ENCODE measurements at places on chromosomes 3 and 15.

GRCh38 chr15:69434238-69434637 is 18.4 kb upstream of the RPLP1 start:
- no peaks in the 10 kb centered on the region for H3K4me1 ChIP-seq
- no peaks in the 10 kb centered on the region for H3K36me3 ChIP-seq
- no peak overlapping the region for H3K27ac ChIP-seq

DNA sequence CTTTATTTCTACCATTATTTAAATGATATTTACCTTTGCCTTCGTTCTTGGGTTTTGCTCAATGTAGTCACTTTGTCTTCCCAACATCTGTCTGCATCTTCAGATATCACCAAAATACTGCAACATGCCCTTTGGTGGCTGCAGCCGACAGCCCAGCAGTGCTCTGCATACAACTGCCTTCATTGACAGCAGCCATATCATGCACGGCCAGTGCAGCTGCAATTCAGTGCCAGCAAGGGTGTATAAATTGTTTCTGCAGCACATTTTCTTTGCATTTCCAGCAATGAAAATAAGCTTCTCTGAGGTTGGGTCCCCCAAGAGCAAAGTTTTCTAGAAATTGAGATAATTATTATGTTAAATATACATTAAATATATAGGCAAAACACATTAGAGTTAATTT is 6.0 kb upstream of the PLSCR5 start:
- H3K4me1 ChIP-seq, result no peaks in the 10 kb centered on the region
- H3K27me3 ChIP-seq, result no peaks in the 10 kb centered on the region

GRCh38 chr3:141877911-141878310 is 1.5 kb downstream of the ATP1B3 start:
- no peak for DNase-seq
- H3K4me1 ChIP-seq, result peaks cover 35% of the 10 kb centered on the region
- peaks cover under 1% of the 10 kb centered on the region for H3K36me3 ChIP-seq
- H3K4me3 ChIP-seq, result peak overlapping the region; percentile 99

DNA sequence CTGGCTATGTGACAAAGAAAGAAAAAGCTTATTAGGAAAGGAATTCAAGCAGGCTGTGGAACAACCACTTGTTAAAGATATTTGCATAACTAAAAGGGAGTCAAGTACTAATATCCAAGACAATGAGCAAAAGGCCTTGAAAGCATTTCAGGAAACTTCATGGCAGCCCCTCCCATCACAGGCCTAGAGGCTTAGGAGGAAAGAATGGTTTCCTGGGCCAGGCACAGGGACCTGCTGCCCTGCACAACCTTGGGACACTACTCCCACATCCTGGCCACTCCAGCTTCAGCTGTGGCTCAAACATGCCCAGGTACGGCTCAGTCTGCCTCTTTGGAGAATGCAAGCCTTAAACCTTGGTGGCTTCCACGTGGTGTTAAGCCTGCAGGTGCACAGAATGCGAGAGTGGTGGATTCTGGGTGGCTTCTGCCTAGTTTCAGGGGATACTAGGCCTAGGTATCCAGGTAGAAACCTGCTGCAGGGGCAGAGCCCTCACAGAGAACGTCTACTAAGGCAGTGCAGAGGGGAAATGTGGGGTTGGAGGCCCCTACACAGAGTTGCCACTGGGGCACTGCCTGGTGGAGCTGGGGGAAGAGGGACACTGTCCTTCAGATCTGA is 121.6 kb downstream of the OPA1 start:
- no peak overlapping the region for H3K27ac ChIP-seq
- no peaks in the 10 kb centered on the region for H3K27me3 ChIP-seq
- no peaks in the 10 kb centered on the region for H3K36me3 ChIP-seq
- H3K4me3 ChIP-seq, result no peak overlapping the region

GRCh38 chr3:172294223-172294806 is 153.9 kb downstream of the GHSR start:
- no peaks in the 10 kb centered on the region for H3K27me3 ChIP-seq
- no peak for DNase-seq
- no peak overlapping the region for H3K4me3 ChIP-seq
- H3K27ac ChIP-seq, result no peak overlapping the region
- H3K36me3 ChIP-seq, result peaks cover 29% of the 10 kb centered on the region

DNA sequence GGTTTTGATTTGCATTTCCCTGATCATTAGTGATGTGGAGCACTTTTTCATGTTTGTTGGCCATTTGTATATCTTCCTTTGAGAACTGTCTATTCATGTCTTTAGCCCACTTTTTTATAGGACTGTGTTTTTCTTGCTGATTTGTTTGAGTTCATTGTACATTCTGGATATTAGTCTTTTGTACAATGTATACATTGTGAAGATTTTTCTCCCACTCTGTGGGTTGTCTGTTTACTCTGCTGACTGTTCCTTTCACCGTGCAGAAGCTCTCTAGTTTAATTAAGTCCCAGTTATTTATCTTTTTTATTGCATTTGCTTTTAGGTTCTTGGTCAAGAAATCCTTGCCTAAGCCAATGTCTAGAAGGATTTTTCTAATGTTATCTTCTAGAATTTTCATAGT is 91.1 kb upstream of the ATP11B start:
- H3K27me3 ChIP-seq, result no peaks in the 10 kb centered on the region
- H3K4me1 ChIP-seq, result no peaks in the 10 kb centered on the region
- H3K4me3 ChIP-seq, result no peak overlapping the region
- no peaks in the 10 kb centered on the region for H3K36me3 ChIP-seq

DNA sequence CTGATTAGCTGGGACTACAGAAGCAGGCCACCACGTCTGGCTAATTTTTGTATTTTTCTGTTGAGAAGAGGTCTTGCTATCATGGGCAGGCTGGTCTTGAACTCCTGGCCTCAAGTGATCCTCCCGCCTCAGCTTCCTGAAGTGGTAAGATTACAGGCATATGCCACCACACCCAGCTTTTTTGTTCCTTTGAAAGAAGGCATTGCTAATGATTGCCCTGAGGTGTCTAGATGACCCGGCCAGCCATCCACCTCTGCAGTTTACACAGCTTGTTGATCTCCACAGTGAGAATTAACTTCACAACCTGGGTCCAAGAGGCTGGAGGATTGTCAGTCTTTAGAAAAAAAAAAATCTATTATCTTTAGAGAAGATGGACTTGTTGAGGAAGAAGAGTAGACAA is 58.7 kb downstream of the SMAD3 start:
- peak overlapping the region; percentile 82 for H3K27ac ChIP-seq
- no peaks in the 10 kb centered on the region for H3K36me3 ChIP-seq
- no peak for DNase-seq
- H3K4me1 ChIP-seq, result peaks cover 91% of the 10 kb centered on the region

DNA sequence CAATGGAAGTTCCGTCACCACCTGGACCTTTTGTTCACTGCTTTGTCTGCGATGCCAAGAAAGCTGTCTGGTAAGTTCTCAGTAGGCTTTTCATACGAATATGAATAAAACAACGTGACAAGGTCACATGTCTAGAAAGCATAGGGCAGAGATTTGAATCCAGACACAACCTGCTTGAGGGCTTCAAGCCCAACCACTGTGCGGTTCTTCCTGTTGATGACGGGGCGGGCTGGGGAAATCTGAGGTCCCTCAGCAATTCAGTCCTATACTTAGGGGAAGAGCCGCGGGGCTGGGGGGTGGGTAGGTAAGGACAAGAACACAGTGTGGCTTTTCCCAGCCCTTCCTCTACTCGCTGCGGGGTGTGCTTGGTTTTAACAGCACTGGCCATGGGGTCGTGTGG is 32.4 kb upstream of the SMAD3 start:
- H3K27ac ChIP-seq, result no peak overlapping the region
- no peaks in the 10 kb centered on the region for H3K36me3 ChIP-seq
- H3K4me3 ChIP-seq, result peak overlapping the region; percentile 46
- peaks cover 8% of the 10 kb centered on the region for H3K27me3 ChIP-seq

GRCh38 chr3:143041903-143042302 is 40.5 kb downstream of the U2SURP start:
- H3K36me3 ChIP-seq, result peaks cover 53% of the 10 kb centered on the region
- no peaks in the 10 kb centered on the region for H3K27me3 ChIP-seq
- DNase-seq, result no peak
- H3K4me3 ChIP-seq, result no peak overlapping the region
- H3K27ac ChIP-seq, result no peak overlapping the region
- H3K4me1 ChIP-seq, result no peaks in the 10 kb centered on the region

DNA sequence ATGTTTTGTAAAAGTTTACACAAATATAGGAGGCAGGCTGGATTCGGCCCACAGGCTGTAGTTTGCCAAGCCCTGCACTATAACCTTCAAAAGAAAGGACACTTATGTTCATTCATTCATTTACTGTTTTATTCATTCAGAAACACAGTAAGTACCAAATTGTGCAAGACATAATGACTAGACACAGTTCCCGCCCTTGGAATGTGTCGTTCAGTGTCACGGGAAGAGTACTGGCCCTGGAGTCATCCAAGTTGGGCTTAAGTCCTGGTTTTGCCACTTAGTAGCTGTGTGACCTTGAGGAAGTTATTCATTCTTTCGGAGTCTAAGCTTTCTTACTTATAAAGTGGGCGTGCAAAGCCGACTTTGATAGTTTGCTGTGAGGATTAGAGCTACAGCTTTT is 22.0 kb downstream of the COLQ start:
- H3K36me3 ChIP-seq, result no peaks in the 10 kb centered on the region
- H3K27ac ChIP-seq, result peak overlapping the region; percentile 69
- H3K4me3 ChIP-seq, result no peak overlapping the region
- DNase-seq, result peak; percentile 58
- peaks cover 13% of the 10 kb centered on the region for H3K4me1 ChIP-seq

DNA sequence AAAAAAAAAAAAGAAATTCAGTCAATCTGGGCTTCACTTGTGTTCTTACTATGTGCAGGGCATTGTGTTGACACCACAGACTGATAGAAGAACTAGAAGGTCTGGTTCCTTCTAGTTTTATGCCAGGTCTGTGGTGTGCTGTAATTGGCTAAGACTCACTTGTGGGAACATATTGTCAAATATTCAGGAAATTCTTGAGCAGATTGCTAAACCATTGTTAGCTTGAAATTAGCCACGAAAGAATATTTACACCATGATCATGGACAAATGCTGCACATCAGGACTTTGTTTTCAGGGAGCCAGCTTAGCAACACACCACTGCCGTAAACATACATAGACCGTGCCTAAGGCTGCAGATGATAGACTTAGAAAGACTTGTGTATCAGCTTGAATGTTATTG is 74.6 kb downstream of the GTPBP8 start:
- no peak for DNase-seq
- H3K27ac ChIP-seq, result no peak overlapping the region
- no peaks in the 10 kb centered on the region for H3K36me3 ChIP-seq

DNA sequence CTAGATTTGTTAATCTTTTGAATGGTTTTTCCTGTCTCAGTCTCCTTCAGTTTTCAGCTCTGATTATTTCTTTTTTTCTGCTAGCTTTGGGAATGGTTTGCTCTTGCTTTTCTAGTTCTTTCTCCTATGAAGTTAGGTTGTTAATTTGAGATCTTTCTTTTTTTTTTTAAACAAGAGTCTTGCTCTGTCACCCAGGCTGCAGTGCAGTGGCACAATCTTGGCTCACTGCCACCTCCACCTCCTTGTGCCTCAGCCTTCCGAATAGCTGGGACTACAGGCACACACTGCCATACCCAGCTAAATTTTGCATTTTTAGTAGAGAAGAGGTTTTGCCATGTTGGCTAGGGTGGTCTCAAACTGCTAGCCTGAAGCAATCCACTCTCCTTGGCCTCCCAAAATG is 56.7 kb downstream of the UQCC5 start:
- H3K27me3 ChIP-seq, result no peaks in the 10 kb centered on the region
- DNase-seq, result no peak
- H3K4me3 ChIP-seq, result no peak overlapping the region

- H3K4me3 ChIP-seq, result no peak overlapping the region
- no peaks in the 10 kb centered on the region for H3K27me3 ChIP-seq
- H3K4me1 ChIP-seq, result peaks cover 41% of the 10 kb centered on the region
- no peaks in the 10 kb centered on the region for H3K36me3 ChIP-seq
- H3K27ac ChIP-seq, result peak overlapping the region; percentile 10
These were observed 26.1 kb downstream of the FNDC3B start for GRCh38 chr3:172065527-172065926.

DNA sequence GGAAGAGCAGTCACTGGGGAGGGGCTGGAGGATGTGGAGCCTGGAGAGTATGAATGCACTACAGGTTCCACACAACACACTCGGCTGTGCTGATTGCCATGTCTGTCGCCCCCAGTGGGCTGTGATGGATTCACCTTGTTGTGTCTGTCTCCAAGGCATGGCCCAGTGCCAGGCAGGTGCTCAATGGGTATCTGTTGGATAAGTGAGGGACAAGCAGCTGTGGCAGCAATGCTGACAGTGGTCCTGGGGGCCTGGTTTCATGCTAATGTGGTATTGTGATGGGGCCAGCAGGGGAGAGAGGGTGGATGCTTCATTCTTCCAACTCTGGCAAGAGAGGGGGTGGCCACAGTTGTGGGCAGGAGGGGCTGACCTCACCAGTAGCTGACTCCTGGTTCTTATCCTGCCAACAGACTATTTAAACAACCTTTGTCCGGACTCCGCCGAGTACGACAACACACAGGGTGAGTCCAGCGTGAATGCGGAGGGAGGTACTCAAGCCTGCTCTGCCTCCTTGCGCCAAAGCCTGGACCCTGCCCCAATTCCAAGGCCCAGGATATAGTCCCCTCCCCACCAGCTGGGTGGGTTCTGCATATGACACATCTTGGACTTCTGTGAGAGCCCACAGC is 47.3 kb upstream of the NR2C2 start:
- H3K36me3 ChIP-seq, result peaks cover 9% of the 10 kb centered on the region
- H3K4me3 ChIP-seq, result no peak overlapping the region
- H3K4me1 ChIP-seq, result peaks cover 6% of the 10 kb centered on the region
- no peaks in the 10 kb centered on the region for H3K27me3 ChIP-seq

DNA sequence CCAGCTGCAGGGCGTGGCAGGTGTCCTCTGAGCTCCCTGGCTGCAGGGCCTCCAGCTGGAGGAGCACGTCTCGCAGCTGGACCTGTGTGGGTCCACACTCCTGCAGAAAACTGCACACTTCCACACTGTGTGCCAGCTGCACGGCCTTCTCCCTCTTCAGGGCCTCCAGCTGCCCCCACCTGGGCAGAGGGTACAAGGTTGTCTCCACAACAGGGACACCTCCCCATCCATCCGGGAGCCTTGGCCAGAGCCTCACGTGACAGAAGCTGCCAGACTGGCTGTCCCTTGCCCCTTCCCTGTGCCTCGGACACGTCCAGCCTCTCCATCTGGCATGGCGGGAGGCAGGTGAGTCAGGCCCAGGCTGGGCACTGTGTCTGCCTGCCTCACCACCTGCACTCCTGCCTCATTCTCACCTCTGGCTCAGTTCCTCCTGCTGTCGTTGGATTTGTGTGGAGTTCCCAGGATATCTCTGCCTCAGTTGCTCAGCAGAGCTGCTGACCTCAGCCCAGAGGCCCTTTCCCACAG is 14.5 kb downstream of the SPTBN5 start:
- no peaks in the 10 kb centered on the region for H3K36me3 ChIP-seq
- no peak overlapping the region for H3K4me3 ChIP-seq
- peaks cover 43% of the 10 kb centered on the region for H3K4me1 ChIP-seq

DNA sequence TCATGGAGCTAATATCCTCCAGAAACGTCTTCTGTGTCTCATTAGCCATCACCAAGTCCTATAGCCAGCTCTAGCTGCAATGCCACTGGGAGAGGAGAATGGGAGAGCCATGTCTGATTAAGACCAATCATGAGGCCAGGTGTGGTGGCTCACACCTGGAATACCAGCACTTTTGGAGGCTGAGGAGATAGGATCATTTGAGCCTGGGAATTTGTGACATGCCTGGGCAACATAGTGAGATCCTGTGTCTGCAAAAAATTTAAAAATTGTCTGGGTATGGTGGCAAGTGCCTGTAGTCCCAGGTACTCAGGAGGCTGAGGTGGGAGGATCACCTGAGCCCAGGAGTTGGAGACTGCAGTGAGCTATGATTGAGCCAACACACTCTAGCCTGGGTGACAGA is 13.1 kb downstream of the MGLL start:
- H3K4me1 ChIP-seq, result peaks cover 11% of the 10 kb centered on the region
- no peaks in the 10 kb centered on the region for H3K27me3 ChIP-seq
- no peak for DNase-seq
- H3K36me3 ChIP-seq, result peaks cover 20% of the 10 kb centered on the region
- no peak overlapping the region for H3K27ac ChIP-seq
- H3K4me3 ChIP-seq, result no peak overlapping the region

- no peak overlapping the region for H3K4me3 ChIP-seq
- no peaks in the 10 kb centered on the region for H3K36me3 ChIP-seq
- H3K27ac ChIP-seq, result no peak overlapping the region
- no peak for DNase-seq
These were observed 23.9 kb upstream of the SORD start for GRCh38 chr15:44999105-44999504.
